Activated CD8-positive, alpha-beta memory T cell treated with anti-CD3 and anti-CD28 coated beads, Interleukin-2, amount 50 U/mL, for 4 hours (primary cell): ENCODE measurements at places on chromosomes 11 and 22.

GRCh38 chr11:127259102-127259501 is 258.5 kb upstream of the KIRREL3 start:
- no peak for DNase-seq

DNA sequence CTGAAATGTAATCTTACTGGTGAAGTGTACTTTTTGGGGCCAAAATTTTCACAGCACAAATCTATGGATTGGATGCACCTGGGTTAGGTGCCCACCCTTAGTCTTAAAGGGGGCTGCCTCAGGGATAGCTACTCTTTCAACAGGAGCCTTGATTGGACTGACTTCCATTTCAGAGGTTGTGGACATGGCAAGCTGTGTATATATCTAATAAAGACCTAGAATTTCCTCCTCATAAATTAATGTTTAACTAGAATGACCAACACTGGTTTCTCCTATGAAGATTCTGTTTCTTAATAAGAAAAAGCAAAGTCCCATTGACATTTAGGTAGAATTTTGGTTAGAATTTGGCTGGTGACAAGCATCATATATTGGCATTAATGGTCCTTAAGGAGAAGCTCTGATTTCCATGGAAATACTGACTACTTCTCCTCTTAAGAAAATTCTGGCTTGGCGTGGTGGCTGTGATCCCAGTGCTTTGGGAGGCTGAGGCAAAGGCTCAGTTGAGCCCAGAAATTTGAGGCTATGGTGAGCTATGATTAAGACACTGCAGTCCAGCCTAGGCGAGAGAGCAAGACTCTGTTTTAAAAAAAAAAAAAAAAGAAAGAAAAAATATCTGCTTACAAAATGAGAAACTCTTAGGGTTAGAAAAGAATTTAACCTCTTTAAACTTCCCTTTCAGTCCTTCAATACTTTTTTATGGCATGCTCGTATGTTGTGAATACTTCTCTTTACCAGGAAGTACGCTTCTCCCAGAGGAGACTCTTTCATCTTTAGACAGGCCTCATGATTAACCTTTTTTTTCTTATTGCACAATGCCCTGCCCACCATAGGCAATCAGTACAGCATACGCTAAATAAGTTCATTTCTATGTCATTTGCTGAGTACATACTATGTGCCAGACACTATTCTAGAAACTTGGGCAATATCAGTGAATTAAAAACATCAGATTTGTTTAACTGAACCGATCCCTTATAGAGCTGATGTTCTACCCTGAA is 77.2 kb downstream of the PRR5L start:
- no peak for DNase-seq

- no peak for DNase-seq
Observed at GRCh38 chr11:132539590-132540368, 992.5 kb downstream of the OPCML start.

GRCh38 chr11:95387325-95387724 is 156.3 kb upstream of the SESN3 start:
- DNase-seq = no peak

GRCh38 chr11:73034777-73035176 is 107.3 kb downstream of the FCHSD2 start:
- no peak for DNase-seq
